T-helper 1 cell (primary cell): ENCODE measurements at places on chromosomes 4 and X.

GRCh38 chr4:55396308-55397125 is 760 bp downstream of the TMEM165 start:
- peak; percentile 17 for DNase-seq

- DNase-seq: no peak
Measured at GRCh38 chr4:14078326-14078725, 450.8 kb upstream of the BOD1L1 start.

GRCh38 chr4:1193206-1194009 is 21.0 kb upstream of the SPON2 start:
- no peak for DNase-seq

DNA sequence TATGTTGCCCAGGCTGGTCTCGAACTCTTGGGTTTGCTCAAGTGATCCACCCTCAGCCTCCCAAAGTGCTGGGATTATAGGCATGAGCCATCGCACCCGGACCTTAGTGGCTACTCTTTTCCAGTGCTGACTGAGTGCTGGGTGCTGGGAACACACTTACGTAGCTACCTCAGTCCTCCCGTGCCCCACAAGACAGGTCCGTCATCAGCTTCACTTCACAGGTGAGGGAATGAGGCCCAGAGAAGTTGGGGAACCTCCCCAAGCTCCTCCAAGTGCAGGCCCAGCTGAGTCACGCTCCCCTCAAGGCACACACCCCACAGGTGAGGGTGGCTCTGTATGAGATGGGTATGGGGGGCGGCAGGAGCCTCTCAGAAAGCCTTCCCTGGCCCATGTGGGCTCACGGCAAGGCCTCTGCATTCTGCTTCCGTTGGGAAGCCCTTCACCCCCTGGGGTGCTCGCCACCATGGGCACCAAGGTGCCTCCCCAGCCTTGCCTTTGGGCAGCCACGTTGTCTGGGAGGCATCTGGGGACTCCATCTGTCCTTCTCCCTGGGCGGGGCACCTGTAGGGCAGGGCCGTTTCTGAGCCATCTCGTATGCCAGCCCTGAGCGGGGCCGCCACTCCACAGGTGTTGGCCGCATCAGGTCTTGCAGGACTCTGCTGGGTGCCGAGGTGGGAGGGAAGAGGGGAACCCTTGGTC is 28.4 kb downstream of the NSG1 start:
- no peak for DNase-seq

- no peak for DNase-seq
Measured at GRCh38 chr4:55554453-55555030, 7.8 kb upstream of the CLOCK start.

DNA sequence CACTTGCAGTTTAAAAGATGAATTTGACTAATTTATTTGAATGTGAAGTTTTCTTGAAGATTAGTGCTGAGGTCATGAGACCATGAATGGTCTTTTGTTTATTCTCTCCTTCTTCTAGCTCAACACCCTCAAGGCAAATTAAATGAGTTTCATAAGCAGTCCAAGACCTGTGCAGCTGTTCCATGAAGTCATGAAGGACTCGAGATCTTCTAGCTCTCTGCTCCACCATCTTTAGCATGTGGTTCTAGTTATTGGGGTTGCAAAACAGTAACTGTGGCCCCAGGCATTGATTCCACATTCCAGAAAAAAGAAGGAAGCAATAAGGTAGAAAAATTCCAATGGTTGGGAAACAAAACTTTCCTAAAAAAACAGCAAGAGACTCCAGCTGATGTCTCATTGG is 84.2 kb upstream of the HS3ST1 start:
- DNase-seq: no peak

- no peak for DNase-seq
Measured at GRCh38 chr4:74202062-74202586, 44.2 kb downstream of the MTHFD2L start.

DNA sequence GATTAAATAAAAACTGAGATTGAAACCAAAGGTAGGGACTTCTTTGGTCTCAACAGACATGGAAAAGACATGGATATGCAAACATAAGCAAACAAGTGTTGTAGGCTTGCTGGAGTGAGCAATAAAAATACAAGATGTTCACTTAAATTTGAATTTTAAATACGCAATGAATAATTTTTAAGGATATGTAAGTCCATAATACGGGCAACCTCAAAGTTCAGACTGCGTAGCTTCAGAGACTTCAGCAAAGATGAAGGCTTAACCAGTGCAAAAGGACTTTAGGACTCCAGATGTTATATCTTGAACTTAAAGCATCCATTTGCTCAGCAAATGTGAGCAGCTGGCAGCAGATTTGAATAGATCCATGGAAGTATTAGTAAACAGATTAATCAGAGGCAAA is 549.3 kb downstream of the ARAP2 start:
- DNase-seq: no peak

- DNase-seq: no peak
Measured at GRCh38 chrX:131795442-131796229, 227.5 kb upstream of the STK26 start.

DNA sequence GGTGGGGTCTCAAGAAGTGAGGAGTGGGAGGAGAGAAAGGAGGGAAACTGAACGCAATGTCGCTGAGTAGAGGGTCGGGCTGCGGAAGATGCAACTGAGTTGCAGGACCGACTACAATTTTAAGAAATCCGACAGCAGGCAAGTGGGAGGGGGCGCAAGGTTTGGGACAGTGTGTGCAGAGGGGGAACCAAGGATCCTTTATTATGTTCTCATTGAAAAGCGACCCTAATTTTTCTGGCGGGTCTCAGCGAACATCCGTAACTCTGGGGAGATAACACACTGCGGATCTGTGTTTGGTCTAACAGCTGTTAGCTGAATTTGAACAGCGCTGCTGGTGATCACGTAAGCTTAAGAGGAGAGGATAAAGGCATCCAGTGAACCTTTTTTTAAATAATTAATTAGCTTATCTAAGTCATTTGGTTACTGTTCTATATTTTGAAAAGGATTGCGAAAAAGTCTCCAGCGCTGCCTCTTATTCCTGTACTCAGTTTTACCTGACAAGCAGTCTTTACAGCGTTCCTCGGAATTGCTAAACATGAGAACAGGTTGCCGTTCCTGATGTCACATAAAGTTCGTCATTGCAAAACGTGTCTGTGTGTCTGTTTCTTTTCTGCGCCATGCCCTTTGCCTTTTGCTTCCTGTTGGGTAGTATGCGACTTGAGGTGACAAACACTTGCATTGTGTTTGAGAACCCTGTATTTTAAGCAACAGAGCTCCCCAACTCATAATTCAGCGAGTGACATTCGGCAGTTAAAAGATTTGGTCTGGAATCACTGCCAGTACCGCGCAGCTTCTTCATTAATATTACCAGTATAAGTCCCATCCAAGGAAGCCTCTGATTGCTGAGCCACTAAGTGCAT is 1.3 kb downstream of the HTR2C start:
- DNase-seq: no peak

GRCh38 chrX:150198776-150199175 is 164.3 kb upstream of the MAMLD1 start:
- no peak for DNase-seq

DNA sequence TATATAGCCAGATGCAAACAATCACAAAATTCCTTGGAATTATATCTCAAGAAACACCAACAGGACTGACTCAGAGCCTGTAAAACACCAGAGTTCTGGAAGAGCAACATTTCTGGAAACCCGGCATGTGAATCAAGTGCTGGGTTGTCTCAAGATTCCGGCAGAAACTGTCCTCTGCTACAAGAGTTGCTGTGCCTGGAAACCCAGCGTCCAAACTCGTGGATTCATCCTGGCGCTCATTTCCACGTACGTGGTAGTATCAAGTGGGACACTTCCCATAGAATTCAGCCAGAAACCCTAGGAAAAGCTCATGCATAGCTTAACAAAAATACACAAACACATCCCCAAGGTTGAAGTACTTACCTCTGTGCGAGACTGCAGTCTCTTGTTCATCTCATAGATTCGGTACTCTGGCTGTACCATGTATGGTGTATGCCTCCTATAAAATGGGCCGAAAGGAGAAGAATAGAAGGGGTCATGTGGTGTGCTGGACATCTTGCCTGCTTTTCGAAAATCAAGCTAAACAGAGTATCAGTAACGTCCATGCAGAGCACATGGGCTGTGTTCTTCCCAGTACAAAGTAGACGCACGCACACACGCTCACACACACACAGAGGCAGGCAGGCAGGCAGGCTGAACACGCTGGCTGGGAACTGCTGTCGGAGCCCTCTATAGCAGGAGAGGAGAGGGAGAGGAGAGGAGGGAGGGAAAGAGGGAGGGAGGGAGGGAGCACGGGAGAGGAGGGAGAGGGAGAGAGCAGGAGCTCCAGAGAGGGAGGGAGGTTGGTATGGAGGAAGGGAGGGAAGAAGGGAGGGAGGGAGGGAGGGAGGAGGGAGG is at the start of gene LDB2:
TSS of gene LDB2 (minus strand) at position 655 of the 837 bp plus-strand sequence.
- DNase-seq: no peak

- DNase-seq: no peak
Measured at GRCh38 chr4:75009138-75009537, 76.2 kb downstream of the PARM1 start.

- DNase-seq: no peak
Measured at GRCh38 chr4:102734591-102735385, 26.0 kb downstream of the MANBA start.

DNA sequence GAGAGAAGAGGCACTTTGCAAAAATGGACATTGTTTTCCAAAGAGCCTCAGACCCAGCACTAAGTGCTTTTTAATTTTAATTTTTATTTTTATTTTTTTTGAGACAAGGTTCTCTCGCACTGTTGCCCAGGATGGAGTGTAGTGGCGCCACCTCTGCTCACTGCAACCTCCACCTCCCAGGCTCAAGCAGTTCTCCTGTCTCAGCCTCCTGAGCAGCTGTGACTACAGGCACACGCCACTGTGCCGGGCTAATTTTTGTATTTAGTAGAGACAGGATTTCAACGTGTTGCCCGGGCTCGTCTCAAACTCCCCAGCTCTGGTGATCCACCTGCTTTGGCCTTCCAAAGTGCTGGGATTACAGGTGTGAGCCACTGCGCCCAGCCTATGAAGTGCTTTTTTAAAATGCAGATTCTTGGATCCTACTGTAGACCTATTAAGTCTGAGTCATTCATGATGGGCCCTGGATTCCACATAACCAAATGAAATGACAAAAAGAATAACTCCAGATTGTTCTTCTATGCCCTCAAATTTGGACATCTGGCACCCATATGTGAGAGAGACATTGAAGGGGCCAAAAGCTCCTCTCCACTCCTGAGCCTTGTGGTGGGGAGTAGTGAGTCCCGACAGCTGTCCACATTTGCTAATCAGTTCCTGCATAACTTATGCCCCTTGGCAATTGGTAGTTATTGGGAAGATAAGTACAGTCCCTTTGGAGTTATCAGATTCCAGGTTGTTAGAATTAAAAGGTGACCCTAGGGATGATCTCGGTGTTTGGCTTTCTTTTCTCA is 3.6 kb downstream of the NOCT start:
- no peak for DNase-seq

- no peak for DNase-seq
Measured at GRCh38 chr4:146978641-146979040, 33.0 kb upstream of the TTC29 start.

DNA sequence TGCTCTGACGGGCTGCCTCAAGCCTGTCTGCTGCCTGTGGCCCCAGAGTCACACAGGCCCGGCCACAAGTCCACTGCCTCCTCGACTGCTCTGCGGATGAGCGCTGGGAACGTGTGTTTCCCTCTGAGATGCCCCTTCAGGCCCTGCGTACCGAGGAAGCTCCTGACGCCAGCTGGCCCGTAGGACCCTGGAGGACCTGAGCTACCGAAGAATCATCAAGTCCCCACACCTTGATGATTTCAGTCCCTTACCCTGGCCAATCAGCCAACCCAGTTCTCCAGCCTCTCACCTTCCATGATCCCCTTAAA is 96.6 kb upstream of the LRPAP1 start:
- no peak for DNase-seq

GRCh38 chr4:6891436-6892170 is 18.0 kb upstream of the TBC1D14 start:
- no peak for DNase-seq

DNA sequence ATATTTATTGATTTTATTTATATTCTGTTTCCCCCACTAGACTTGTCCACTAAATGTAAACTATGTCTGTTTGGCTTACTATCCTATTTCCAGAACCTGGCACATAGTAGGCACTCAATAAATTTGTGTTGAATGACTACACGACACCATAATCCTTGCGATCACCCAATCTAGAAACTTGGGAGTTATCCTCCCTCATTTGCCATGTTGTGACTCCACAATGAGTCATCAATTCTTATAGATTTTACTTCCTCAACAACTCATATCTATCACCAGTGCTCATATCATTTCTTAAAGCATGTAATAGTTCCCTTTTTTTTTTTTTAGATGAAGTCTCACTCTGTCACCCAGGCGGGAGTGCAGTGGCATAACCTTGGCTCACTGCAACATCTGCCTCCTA is 39.9 kb upstream of the VAMP7 start:
- no peak for DNase-seq

- no peak for DNase-seq
Measured at GRCh38 chr4:182569561-182569960, 326.4 kb downstream of the TENM3 start.

DNA sequence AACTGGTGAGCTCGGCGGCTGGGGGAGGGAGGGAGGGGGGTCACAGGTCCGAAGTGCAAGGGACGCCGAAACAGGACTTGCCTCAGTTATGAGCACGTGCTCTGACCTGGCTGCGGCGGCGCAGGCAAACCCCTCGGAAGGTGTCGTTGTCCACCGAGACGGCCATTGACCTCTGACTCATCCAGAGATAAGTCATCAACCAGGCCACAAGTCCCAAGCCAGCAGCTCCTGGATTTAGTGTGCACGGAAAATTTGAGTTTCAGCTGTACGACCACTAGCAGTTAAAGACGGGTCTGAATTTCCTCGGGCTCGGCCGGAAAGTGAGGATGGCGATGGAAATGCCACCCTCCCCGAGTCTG is 674 bp downstream of the SH3D19 start:
- no peak for DNase-seq

- no peak for DNase-seq
Measured at GRCh38 chrX:130680164-130681035, 222.6 kb downstream of the ENOX2 start.

DNA sequence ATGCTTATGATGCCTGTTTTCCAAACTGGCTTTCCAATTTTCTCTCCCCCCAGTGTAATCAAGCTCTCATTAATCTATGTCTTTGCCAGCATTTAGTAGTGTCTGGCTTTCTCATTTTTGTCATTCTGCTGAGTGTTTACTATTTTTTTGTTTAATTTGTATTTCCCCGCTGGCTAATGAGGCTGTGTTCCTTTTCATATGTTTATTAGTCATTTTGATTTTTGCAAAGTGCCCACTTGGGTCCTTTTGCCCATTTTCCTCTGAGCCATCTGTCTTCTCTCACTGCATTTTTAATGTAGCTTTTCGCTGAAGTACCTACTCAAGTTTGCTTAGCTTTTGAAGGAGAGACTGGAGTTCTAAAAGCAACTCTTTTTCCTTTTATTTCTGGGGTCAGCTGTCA is 14.7 kb downstream of the DCK start:
- no peak for DNase-seq

GRCh38 chr4:139153411-139154133 is 23.4 kb downstream of the ELF2 start:
- DNase-seq: no peak
